ENCODE measurements at places on chromosomes 1 and 21.

DNA sequence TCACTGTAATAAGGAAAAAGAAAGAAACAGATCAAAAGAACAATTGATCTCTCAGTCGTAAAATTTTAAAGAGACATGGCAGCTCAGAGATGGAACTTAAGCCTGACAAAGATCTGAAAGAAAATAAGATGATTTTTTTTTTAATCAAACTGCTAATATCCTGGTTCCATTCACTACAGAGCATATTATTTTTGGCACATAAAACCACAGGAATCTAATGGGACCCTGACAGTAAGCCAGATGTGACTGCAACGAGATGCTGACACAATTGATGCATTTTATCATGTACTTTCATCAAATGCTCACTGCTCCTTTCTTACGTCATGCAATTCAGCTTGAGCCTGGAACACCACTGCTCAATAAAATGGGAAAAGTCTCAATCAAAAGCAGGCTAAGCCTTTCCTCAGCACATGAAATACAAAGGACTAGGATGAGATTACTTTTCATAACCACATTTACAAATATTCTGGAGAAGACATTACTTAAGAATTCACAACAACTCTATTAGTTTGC is 16.6 kb downstream of the GPATCH2 start:
- no peak for DNase-seq

- DNase-seq, result no peak
Observed at GRCh38 chr1:15610167-15610566, 7.1 kb upstream of the DDI2 start.

DNA sequence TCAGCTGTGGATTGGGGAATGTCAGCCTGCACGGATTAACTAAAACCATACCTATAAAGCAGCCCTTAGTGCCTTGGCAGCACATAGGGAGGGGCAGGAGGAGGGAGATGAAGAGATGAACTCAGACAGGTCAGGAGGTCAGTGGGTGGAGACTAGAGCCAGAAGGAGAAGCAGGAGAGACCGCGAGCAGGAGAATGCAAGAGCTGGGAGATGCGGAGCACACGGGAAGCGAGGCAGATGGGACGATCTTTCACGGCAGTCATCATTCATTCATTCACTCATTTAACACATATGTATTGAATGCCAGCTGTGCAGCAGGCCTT is 41.9 kb downstream of the NEK2 start:
- DNase-seq, result no peak

DNA sequence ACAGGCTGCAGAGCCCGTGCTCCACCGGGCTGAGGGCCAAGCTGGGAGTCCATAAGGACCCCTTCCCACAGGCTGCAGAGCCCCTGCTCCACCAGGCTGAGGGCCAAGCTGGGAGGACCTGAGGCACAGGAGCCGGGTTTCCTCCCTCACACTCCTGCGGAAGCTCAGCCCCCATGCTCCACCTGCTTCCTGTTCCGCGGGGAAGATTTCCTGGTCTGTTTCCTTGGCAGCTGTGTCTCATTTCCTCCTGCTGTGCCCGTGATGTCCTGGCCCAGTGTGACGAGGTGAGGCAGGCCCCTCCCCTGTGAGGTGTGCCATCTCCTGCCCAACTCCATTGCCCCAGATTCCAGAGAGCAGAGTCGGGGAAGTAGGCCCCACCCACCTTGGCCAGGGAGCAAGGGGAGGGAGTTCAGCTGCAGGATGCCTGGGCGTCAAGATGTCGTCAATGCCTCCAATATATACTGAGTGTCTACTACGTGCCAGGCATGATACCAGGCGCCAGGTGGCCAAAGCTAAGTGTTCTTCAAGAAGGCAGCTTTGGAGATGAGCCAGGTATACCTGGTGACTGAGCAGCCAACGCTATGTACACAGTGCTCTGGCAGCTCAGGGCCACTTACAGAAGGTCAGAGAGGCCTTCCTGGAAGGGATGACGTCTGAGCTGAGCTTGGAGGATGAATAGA is 58.8 kb downstream of the NAV1 start:
- peak; percentile 97 for DNase-seq

DNA sequence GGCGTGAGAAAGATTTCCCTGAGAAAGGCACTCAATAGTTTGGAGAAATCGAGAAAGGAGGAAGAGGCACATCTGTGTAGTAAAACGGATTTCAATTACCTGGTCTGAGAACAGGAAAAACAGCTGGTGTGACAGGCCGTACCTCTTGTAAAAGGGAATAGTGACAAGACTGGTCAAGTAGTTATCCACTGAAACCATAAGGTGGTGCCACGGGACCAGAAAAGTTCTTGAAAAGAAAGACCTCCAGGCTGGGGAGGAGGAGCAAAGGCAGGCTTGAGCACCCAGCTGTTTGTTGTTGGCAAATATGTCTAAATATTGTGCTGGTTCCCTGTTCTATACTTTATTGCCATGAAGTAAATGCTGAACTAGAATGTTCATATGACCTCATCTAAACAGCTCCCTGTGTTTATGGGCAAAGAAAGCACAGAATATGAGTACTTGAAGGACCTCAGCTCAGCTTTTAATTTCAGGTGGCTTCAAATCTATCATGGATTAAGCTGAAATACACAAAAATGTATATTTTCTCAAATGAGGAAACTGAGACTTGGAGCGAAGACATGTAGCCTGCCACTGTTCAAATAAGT is 4.0 kb downstream of the HAO2 start:
- DNase-seq, result peak; percentile 21

- no peak for DNase-seq
Observed at GRCh38 chr1:232865102-232865931, 60.1 kb downstream of the MAP10 start.

- DNase-seq, result no peak
Observed at GRCh38 chr1:11151114-11151513, 38.0 kb upstream of the ANGPTL7 start.

- no peak for DNase-seq
Observed at GRCh38 chr1:209783386-209783785, 973 bp downstream of the C1orf74 start.

- DNase-seq, result no peak
Observed at GRCh38 chr1:213326281-213327016, 275.4 kb downstream of the RPS6KC1 start.

DNA sequence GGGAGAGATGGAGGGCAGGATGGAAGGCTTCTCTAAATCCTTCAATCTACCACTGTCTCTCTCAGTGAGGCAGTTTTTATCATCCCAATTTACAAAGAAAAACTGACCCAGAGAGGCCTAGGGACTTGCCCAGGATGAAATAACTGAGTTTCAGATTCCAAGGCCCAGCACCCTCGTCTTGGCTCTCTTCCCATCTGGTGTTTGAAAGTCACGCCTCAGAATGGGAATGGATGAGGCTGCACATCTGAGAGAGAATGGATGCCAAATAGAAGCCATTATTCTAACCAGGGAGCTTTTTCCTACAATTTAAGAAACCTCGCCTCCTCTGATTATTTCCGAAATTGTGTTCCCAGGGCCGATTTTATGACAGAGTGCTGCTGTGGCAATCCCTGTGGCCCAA is 10.6 kb upstream of the KCNN3 start:
- DNase-seq, result no peak

- no peak for DNase-seq
Observed at GRCh38 chr1:11027316-11027715, 14.9 kb downstream of the TARDBP start.

DNA sequence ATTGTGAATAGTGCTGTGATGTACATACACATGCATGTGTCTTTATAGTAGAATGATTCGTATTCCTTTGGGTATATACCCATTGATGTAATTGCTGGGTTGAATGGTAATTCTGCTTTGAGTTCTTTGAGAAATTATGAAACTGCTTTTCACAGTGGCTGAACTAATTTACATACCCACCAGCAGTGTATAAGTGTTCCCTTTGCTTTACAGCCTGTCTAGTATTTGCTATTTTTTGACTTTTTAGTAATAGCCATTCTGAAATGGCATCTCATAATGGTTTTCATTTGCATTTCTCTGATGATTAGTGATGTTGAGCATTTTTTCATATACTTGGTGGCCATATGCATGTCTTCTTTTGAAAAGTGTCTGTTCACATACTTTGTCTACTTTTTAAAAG is 54.5 kb upstream of the FAM78B start:
- DNase-seq, result no peak

- no peak for DNase-seq
Observed at GRCh38 chr1:168617974-168618750, 41.8 kb downstream of the XCL1 start.

DNA sequence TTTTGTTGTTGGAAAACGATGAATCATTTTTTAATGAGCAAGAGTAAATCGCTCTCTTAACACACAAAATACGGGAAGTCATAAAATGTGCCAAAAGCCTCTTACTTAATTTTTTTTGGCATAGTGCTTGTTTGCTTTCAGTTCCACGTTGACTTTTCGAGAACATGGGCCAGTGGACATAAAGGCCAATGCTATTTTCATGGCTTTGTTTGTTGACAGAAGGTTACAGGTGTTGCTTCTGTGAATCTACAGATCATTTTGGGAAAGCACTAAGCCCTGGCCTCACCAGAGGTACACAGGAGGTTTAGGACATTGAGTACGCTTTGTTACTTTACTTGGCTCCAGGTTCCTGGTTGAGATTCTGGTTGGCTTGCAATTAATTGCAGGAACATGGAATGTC is 199.4 kb upstream of the HMCN1 start:
- no peak for DNase-seq

DNA sequence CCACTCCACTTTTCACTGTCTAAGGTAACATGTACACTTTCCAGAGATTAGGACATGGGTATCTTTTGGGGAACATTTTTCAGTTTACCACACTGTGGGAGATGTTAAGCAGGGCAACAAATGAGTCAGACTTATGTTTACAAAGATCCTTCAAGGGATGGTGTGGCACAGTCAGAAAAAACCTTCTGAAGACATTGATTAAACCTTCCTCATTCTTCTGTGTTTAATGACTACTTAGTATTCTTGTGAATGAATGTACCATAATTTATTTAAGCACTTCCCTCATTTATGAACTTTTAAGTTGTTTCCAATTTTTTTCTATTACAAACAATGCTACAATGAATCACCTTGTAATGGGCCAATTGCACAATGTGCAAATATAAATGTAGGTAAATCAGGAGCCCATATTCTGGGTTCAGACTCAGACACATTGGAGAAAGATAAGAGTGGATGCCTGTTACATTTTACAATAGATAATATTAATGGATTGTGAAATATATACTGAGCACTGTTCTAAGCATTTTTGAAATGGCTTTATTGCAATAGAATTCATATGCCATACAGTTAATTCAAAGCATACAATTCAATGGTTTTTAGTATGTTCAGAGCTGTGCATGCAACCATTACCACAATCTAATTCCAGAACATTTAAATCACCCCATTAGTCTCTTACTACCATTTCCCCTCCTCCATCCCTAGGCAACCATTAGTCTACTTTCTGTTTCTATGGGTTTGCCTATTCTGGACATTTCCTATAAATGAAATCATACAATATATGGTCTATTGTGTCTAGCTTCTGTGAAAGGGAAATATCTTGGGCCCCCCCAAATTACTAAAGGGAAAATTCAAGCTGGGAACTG is 1.9 kb upstream of the SFT2D2 start:
- no peak for DNase-seq

GRCh38 chr1:101194746-101195145 is 42.1 kb upstream of the S1PR1 start:
- DNase-seq, result no peak

DNA sequence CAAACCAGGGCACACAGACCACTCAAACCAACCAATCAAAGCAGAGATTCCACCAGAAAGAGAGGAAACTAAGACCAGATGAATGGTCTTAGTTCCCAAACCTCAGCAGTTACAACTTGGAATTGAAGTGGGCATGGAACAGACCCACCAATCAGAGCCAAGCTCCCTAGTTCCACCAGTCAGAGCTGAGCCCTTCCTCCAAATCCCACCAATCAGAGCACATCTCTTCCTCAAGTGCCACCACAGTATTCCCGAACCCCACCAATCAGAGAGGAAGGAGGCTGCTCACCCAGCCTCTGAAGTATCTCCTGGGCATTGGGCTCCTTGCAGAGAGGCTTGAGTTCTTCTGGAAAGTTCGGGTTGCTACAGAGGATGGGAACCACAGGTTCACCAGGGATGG is 1.4 kb downstream of the GUCA2A start:
- no peak for DNase-seq

GRCh38 chr1:120178799-120179756 is 2.8 kb upstream of the SEC22B start:
- no peak for DNase-seq

GRCh38 chr21:46538262-46538661 is 66.6 kb downstream of the S100B start:
- DNase-seq, result no peak

- no peak for DNase-seq
Observed at GRCh38 chr1:6143395-6143794, 36.7 kb downstream of the CHD5 start.

DNA sequence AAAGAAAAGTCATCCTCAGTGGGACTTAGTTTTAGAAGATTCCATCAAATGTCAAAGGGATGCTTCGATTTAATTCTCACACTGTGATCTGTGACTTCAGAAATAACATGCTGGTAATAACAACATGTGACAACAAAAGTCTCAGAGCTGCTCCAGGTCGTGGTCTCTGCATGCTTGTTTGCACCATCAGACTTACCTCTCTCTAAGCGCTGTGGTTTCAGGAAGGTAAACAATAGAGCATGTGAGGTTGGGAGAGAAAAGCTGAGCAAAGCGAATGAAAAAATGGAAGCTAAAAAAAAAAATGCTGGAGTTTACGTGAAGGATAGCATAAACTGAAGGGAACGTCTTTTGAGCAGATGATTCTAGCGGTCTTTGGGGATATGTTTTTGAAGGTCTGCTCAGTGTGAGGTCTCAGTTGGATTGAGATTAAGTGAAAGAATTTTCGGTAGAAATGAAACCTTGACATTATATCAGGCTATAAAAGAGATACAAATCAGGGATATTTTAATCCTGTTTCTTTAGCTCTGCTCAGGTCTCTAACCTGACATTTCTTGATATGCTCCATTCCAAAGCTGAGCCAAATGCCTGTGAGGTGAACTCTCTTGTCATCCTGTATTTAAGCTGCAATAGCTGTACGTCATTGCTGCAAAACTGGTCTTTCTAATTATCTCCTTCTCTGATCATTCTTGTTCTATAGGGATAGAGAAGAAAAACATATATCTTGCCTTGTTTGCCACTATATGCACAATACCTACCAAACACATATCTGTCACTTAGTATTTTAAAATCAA is 86.5 kb downstream of the C1orf21 start:
- no peak for DNase-seq

GRCh38 chr1:13443335-13443979 is 33.2 kb downstream of the PRAMEF20 start:
- no peak for DNase-seq

- DNase-seq, result no peak
Observed at GRCh38 chr1:63916485-63917360, 142.9 kb downstream of the ROR1 start.

- no peak for DNase-seq
Observed at GRCh38 chr1:211742889-211743529, 67.6 kb upstream of the NEK2 start.

- DNase-seq, result no peak
Observed at GRCh38 chr1:223759273-223759672, 46.9 kb downstream of the CAPN2 start.
